Head of caudate nucleus (tissue), 42 donors: ENCODE measurements at places on chromosomes 6 and 20.

- no peak for DNase-seq
Measured at GRCh38 chr6:14881398-14881797, 364.5 kb upstream of the JARID2 start.

GRCh38 chr6:160088069-160088783 is 33.4 kb upstream of the SLC22A1 start:
- peak; percentile 56 for DNase-seq

DNA sequence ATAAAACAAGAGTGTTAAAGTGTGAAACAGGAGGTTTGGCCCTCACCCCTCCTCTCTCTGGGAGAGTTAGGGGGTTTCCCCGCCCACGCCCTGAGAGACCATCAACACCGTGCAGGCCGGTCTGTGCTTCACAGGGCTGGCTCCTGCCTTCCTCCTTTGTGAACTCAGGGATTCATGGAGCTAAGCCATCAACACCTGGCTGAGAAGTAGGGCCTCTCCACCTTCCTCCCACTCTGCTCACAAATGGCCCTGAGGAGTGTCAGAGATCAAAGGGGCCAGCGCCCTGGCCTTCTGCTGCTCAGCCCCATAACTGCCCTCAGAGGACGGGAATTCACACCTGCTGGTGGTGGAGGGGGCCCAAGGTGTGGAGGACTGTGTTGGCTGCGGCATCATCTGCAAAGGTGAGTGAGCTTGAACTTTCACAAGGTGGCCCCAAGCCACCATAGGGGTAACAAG is 88.6 kb downstream of the PSMB1 start:
- no peak for DNase-seq

- no peak for DNase-seq
Measured at GRCh38 chr6:170433163-170434116, 119.7 kb downstream of the PSMB1 start.

GRCh38 chr6:141726248-141726647 is 406.5 kb upstream of the GJE1 start:
- DNase-seq, result peak; percentile 21

- DNase-seq, result no peak
Measured at GRCh38 chr6:156791320-156791850, 14.2 kb downstream of the ARID1B start.

GRCh38 chr6:5468586-5468985 is 207.3 kb downstream of the FARS2 start:
- no peak for DNase-seq

DNA sequence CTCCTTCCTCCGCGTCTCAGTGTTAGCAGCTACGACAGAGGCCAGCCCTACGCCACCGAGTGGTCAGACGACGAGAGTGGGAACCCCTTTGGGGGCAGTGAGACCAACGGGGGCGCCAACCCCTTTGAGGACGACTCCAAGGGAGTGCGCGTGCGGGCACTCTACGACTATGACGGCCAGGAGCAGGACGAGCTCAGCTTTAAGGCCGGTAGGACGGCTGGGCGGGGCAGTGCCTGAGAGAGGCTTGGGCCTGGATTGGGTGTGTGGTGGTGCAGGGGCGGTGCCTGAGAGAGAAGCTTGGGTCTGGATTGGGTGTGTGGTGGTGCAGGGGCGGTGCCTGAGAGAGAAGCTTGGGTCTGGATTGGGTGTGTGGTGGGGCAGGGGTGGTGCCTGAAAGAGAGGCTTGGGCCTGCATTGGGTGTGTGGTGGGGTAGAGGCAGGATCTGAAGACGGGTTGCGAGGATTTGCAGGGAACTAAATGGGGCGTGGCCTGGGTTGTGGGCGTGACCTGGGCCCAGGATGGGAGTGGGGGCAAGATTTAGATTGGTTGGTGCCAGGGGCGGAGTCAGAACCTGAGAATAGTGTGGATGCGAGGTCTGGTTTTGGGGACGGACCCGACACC is 24.4 kb downstream of the SPDEF start:
- peak; percentile 93 for DNase-seq

- peak; percentile 33 for DNase-seq
Measured at GRCh38 chr6:155256122-155256795, 7.6 kb upstream of the CLDN20 start.

DNA sequence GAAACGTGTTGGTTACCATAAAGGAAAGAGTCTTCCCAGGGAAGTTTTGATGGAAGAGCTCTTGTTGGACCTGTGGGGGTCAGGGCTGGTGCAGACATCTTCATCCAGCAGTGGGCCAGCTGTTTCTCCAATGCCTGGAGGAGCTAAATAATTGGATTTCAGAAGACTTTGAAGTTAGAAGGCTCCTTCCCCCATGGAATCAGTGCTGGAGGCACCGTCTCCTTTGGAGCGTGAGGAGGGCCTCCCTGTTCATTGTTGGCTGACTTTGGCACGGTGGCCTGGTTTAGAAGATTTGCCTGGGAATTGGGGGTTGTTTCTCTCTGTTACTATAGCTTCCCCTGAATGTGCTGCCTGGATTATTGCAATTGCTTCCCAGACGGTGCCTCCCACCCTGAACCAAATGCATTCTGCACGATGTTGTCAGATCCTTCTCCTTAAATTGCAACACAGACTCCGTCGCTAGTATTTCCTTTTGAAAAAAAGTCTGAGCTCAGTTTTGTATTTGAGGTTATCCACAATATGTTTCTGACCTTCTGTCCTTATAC is 27.7 kb upstream of the KCNG1 start:
- DNase-seq, result no peak

GRCh38 chr20:7596541-7596940 is 343.7 kb downstream of the HAO1 start:
- no peak for DNase-seq

- DNase-seq, result no peak
Measured at GRCh38 chr6:139146317-139146726, 11.4 kb downstream of the HECA start.

- no peak for DNase-seq
Measured at GRCh38 chr20:59028812-59029211, 3.3 kb downstream of the ATP5F1E start.

GRCh38 chr6:33164665-33165373 is 27.4 kb downstream of the COL11A2 start:
- DNase-seq, result no peak

DNA sequence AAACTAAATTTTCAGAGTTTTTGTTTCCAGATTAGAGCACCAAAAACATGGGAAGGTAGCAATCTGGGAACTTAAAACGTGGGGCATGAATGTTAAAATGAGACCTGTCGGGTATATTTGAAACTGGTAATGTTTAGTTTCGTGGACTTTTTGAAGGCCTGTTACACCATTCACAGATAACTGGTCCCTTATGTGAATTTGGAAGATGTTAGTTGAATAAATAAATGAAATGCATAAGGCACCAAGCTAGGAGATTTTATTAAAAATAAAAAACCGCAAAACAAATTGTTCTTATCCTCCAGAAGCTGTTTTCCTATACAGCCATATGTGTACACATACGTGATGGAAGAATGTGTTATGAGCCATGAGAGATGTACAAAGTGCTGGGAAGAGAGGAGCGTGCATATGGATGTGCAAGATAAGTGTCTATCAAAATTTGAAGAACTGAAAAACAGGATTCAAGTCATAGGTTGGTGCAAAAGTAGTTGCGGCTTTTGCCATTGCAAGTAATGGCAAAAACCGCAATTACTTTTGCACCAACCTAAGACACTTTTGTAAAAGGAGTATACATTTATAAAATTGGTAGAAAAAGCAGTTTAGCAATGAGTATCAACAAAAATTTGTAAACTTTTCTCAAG is 700 bp upstream of the MCUR1 start:
- no peak for DNase-seq

GRCh38 chr6:142942805-142943227 is 2.2 kb downstream of the HIVEP2 start:
- DNase-seq, result no peak

DNA sequence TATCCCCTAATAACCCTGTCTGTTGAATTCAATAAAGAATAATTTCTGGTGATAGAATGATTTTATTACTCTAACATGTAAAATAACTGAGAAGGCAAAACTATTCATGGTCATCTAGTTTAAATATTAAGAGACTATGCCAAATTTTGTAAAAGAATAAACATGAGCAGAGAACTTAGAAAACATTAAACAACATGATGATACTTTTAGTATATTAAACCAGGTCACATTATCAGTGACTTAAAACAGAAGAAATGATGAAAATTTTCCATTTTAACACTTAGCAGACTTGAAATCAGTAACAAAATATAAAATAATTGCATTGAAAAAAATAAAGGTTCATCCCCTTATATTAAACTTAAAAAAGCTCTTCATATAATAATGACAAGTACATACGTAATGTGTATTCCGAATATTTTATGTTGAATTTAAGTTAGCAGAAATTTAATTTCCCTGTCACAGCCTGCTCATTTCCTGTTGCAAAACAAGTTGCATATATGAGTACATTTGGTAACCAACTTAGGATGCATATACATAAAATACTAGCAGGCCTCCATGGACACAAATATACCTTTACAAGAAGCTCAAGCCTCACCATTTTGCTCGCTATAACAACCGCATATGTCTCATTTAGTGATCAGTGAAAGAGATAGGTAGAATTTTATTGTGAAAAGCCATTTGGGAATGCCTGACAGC is 40.6 kb downstream of the DTNBP1 start:
- DNase-seq, result no peak

GRCh38 chr20:41669708-41670263 is 51.6 kb upstream of the CHD6 start:
- no peak for DNase-seq

GRCh38 chr6:122931916-122932315 is 64.1 kb upstream of the CLVS2 start:
- DNase-seq, result no peak

DNA sequence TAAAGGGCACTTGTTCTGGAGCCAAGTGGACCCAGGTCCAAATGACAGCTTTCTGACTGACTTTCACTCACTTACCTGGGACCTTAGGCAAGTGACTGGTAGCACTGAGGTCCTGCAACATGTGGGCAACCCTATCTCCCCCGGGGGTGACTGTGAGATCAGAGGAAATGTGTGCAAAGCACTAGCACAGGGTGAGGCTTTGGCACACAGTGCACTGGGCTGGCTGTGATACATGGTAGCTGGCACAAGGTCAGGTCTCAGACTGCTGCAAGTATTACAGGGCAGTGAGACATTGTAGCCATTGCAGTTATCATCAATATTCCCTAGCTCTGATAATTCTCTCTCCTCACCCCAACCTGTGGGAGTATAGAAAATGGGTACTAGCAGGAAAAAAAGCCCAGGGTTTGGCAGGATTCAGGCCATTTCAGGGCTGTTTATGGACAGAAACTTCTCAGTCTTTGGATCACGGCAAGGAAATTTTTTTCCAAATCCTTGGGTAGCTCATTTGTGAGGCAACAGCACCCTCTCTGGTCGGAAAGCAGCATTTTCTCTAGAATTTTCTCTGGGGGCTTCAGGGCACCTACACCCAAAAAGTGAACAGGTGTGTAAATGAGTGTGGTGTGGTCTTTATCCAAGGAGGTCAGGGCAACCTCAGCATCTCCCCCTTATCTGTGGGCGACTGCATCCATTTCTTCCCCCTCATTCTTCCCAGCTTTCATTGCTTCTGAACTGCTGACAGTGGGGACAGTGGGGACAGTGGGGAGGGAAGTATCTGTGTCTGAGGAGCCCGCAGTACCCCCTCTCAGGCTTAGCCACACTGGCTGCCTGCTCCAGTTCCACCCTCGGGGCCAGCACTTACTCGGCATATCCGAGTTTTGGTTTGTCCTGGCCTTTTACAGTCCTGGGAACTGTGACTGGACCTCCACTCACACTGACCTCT is 148.7 kb upstream of the PHACTR3 start:
- DNase-seq, result peak; percentile 30

- no peak for DNase-seq
Measured at GRCh38 chr6:98653179-98653578, 181.2 kb upstream of the POU3F2 start.

- DNase-seq, result no peak
Measured at GRCh38 chr6:119637768-119638167, 288.2 kb upstream of the MAN1A1 start.

- no peak for DNase-seq
Measured at GRCh38 chr6:37039958-37040357, 34.5 kb downstream of the FGD2 start.

DNA sequence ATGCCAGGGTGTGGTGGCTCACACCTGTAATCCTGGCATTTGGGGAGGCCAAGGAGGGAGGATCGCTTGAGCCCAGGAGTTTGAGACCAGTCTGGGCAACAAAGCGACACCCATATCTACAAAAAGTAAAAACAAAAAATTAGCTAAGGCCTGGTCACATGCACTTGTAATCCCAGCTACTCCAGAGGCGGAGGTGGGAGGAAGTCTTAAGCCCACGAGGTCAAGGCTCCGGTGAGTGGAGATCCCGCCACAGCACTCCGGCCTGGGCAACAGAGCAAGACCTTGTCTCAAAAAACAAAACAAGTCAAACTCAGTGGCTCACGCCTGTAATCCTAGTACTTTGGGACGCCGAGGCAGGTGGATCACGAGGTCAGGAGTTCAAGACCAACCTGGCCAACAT is 35.6 kb downstream of the SRSF3 start:
- DNase-seq, result no peak

- no peak for DNase-seq
Measured at GRCh38 chr6:159126590-159126989, 42.6 kb upstream of the FNDC1 start.

DNA sequence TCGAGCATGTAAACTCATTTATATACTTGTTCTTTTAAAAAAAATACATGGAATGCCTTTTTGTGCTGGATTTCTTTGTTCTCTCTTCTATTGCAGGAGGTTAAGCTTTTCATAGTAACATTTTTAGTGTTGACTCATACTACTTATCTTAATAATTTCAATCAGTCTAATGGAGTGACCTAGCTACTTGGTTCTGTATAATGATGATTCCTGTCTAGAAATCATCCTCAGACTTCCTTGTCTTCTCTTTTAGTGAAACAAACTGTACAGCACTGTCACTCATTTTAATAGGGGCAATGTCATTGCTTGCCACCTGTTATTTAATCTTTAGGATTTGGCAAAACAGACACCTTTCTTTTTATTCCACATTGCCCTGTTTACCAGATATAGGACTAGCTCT is 62.3 kb downstream of the ADGRB3 start:
- DNase-seq, result no peak

DNA sequence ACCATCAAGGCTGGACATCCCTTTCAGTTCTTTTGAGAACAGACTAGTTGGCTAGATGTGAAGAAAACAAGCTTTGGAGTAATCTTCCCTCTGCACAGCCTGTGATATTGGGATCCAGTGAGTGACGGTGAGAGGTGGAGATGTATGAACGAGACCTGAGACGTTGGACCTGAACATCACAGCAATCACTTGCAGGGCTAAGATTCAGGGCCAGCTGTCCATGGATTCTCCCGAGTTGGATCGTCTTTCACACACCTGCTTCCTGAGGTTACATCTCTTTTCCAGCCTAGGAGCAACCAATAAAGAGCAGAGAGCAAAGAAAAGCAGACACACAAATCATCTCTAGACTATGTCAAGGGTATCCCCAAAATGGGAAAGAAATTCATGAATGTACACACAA is 30.0 kb upstream of the TMEM14A start:
- no peak for DNase-seq
